ENCODE measurements at places on chromosomes 3 and 15.

DNA sequence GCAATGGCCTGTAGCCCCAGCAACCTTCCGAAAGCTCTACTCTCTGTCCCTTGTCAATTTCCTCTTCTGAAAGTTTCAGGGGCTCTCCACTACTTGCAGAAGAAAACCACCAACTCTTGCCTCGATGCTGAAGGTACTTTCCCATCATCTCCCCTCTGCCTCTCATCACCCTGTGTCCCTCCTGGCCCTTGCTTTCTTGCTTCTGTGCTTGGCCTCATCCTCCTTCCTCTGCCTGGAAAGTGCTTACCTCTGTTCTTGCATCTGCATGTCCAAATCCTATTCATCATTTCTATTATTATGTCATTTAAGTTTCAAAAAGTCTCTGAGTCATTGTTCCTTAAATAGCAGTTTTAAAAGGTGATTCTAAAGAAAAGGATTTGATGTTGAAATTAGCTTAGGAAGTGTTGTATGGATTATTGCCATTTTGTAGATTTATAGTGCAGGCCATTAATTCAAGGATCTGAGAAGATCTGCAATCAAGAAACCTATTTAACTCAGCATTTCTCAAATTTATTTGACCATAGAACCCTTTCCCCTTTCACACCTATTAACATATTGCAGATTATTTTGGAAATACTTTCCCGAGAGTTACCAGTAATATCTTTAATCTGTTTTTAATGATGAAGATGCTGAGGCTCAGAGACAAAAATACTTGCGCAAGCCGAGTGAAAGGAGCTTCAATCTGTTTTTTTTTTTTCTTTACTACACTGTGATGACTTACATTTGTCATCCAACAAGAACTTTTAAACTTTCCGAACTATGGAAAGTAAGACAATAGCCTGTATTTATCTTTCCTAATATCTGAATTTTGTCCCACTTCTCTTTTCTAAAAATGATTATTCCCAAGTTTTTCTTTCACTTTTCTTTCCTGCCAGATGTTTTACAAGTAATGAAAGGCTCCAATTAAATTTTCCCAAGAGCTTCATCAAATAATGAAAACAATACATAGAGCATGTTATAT is 22.3 kb upstream of the CFAP161 start:
- DNase-seq: no peak

DNA sequence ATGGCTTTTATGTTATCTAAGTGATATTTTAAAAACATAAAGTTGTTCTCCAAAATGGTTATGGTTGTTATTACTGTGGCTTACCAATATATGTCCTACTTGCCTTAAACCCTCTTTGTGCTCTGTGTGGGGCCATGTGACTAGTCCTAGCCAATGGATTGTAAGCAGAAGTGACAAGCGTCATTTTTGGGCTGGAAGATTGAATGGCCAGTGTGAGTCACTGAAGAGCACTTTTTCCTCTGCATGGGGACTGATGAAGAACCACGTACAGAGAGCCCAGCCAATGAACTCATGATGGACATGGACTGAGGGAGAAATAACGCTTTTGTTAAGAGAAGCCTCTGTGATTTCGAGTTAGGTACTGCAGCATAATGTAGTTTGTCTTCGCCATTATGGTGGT is 332.7 kb downstream of the EDEM1 start:
- DNase-seq: no peak

DNA sequence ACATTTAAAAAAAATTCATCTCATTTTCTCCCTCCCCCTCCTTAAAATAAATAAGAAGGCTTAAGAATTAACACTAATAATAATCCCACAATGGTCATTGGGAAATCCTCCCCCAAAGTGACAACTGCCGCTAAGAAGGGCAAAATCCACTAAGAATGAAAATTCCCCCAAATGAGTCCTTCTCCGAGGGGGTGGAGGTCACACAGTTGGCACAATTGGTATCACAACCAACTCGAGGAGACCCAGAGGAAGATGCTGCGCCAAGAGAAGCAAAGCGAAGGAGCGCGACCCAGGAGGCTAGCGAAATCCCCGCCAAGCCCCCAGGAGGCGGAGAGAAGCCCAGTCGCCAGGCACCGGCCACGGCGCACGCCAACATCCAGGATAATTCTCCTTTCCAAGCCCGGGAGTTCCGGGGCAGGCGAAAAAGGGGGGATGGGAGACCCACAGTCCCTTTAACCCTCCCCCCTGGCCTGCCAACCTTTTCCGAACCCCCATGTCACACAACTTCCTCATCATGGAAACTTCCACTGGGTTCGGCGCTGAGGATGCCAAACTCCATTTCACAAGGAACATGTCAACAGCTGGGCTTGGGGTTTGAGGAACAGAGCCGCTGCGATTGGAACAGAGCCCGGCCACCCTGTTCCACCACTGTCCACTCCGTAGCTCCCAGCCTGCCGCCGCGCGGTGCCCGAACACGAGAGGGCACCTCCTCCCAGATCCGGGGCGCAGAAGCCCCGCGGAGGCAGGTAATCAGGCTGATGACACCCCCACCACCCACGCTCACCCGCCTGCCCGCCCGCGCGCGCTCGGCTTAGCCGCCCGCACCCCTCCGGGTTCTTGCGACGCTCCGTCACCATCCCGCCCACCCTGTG is 668 bp downstream of the THRB start:
- DNase-seq: no peak

DNA sequence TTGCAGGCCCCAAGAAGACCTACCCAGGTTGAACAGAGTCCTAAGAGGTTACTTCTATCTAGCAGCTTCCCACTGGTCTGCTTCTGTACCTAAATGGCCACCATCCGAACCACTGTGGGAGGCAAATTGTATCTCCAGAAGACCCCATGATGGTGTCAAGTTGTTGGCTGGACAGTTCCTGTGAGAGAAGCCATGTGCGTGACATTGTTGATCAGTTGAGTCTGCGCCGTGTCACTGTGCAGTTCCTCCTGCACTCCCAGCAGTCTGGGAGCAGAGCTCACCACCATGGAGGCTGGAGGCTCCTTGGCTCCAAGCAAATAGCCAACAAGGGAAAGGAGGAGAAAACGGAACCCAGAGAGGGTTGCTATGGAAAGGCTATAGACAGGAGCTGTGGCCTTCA is 7.5 kb upstream of the CYP1A1 start:
- DNase-seq: no peak

DNA sequence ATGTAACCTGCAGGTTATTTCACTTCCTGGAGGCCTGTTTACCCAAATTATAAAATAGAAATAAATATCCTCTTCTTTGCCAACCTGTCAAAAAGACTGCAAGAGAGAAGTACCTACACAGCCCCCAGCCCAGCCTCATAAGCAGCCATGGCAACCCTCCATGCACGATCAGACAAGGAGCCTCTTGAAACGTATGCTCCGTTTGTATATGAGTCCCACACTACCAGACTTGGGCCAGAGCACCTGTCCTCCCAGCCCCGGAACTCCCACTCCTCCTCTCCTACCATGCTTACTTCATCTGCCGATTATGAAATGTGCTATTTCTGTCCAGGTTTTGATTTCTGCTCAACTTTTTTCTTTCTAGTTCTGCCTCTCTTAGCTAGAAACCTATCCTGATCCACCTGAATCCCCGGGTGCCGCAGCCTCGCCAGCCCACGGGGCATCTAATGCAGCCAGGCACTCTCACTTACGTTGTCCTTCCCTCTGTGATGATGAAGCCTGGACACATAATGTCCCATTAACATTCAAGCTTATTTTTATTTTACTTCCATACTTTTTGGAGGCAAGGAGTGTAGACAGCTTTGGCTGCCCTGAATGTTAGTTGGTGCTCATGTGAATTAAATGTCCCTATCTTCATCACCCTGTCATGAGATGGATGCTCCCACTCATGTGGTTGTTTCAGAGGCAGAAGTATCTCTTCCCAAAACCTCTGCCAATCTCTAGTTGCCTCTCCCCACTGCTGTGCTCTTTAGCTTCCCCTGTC is 73.8 kb downstream of the MB21D2 start:
- DNase-seq: no peak

DNA sequence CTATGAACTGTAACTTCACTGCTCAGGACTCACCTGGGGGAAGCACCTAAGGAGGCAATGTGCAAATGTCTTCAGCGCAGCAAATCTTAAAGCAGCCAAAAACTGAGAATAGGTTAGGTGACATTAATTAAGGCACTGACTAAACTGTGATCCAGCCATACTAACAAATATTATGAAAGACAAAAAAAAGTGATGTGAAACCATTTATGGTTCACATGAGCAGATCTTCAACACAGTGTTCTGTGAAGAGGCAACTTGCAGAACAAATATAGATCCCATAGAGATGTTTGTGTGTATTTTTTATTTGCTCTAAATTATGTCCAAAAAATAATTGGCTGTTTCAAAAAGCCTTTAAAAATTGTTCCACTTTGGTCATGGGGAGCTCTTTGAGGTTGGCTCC is 24.1 kb upstream of the MITF start:
- DNase-seq: no peak

DNA sequence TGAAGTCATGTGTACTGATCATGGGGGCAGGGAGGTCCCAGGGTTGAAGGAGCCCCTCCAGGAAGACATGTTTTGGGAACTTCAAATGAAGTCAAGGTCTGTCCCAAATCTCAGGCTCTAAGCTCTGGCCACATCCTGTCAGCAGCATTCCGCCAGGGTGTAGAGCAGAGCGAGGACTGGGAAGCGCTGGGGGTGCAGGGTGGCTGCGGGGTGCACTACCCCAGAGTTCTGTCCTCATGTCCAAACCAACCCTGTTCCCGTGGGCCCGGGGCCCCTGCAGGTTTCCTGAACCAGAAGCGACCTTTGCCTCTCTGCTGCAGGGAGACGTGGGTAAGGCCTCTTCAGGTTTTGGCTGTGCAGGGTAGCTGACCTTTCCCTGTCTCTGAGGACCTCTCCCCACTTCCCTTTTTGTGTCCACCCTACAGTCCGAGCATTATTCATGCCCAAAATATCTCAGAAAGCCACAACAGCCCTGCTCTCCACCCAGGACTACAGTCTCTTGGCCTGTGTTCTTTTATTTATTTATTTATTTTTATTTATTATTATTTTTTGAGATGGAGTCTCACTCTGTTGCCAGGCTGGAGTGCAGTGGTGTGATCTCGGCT is 26.6 kb upstream of the FLNB start:
- no peak for DNase-seq

GRCh38 chr15:62403164-62403809 is 238.2 kb upstream of the C2CD4B start:
- no peak for DNase-seq

- DNase-seq: no peak
These were observed 769.9 kb upstream of the ROBO1 start for GRCh38 chr3:80537680-80538079.

DNA sequence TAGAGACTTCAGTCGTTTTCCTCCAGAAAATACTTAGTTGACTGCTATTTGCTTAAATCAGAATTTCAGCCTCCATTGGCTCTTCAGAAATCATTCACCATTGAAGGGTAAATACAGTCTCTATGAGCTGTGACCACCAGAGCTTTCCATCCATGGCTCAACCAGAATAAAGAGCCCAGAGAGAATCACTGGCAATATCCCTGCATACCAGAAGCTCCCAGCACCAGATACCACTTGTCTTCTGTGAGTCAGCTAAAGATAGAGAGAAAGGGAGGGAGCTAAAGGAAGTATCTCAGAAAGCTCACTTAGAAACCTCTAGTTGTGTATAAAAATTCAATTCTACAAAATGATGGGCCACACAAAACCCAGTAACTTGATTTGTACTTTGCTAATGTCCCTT is 115.2 kb upstream of the TMCO5A start:
- no peak for DNase-seq

- DNase-seq: no peak
These were observed 70.2 kb downstream of the NMD3 start for GRCh38 chr3:161291191-161291901.

DNA sequence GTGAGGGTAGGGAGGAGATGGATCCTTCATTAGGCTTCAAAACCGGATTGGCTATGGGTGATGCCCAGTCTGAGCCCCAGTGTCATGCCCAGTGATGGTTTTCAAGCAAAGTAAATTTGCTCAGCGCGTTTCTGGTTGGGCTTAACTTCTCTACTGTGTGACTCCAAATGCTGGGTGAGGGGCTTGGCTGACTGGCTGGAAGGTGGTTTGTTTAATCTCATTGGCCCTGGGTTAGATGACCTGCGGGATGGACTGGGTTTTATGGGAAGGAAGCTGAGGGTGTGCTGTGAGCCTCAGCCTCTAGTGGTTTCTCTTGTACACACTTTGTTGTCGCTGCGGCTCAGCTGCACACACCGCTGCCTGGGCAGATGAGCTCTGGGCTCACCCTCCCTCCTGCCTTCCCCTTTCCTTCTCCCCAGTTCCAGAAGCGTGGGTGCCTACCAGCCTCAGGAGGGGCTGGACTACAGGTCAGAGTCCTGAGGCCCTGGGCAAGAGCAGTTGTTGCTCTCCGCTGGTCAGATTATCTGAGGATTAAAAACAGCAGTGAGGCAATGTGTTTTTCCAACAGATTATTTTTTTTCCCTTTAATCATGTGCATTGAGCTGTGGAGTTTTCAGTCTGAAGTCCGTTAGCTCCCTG is 18.6 kb downstream of the PDIA5 start:
- DNase-seq: no peak

DNA sequence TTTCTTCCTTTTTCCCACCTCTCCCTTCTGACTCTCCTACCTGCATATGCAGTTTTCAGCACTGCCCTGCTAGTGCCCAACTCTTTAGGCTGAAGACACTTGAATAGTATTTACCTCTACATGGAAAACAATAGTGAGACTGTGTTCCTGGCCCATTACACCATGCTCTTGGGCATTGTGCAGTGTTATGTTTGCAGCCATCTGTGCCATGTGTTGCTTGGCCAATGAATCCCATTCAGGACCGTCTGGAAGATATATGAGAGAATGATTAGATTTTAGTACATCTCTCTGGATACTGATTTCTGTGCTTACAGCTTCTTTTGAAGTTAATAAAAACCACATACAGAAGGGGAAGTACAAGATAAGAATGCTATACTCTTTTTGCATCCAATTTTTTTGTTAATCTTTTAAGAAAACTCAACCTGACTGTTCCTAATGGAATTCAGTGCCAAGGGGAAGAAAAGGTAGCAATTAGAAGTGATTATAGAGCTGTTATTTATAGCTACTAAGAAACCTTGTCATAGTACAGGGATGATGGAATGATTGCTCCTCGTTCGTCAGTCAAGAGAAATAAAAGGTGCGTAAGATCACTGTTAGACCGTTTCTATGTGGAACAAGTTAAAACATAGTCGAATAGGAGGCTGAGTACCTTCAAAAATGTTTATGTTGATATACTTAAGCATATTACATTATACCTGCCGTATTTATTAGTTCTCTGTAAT is 58.9 kb downstream of the TMEM41A start:
- DNase-seq: no peak

- no peak for DNase-seq
These were observed 39.0 kb upstream of the CBLB start for GRCh38 chr3:105907777-105908176.

DNA sequence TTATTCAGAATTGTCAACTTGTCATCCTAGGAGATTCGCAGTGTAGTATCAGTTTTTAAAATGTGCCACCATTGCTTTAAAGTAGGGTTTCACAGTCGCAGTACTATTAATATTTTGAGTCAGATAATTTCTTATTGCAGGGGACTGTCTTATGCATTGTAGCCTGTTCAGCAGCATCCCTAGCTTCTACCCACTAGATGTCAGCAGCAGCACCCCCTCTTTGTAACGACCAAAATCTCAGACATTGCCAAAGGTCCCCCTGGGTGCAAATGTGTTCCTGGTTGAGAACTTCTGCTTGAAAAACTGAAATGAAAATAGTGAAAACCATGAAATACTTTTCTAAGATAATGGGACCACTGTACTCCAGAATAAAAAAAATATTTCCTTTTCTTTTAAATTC is 474.8 kb downstream of the CNTN3 start:
- DNase-seq: no peak
